ENCODE measurements at places on chromosomes 3 and 15.

DNA sequence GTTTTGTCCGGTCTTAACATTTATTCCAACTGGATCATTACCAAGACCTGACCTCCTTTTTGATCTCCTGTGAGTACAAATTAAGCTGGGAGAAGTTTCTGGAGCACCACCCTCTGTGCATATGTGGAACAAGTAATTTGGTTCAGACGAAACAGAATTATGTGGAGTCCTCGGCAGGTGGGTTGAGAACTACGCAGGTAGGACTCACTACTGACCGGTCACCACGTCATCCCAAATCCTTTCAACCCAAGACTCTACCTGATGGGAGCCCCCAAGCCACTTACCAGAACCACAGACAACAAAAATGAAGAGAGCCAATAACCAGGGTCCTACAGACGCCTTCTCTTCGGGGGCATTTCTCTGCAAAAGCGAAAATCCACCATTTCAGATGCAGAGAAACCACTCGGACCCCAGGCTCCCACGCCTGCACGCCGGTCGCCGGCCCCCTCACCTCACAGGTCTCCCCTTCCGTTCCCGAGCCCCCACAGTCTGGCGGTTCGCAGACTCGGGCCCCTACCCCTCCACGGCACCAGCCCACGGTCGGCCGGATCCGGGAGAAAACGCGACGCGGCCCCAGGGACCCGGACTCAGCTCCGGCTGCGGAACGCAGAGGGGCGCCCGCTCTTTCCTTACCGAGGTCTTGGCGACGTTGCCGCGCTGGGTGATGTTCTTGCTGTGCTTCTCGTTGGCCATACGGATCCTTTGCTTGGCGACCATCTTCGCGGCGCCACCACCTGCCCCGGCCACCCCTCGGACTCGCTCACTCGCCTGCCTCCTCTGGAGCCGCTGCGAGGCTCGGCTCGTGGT lies 674 bp downstream of the SERP1 start:
- DNase-seq = peak; percentile 32

DNA sequence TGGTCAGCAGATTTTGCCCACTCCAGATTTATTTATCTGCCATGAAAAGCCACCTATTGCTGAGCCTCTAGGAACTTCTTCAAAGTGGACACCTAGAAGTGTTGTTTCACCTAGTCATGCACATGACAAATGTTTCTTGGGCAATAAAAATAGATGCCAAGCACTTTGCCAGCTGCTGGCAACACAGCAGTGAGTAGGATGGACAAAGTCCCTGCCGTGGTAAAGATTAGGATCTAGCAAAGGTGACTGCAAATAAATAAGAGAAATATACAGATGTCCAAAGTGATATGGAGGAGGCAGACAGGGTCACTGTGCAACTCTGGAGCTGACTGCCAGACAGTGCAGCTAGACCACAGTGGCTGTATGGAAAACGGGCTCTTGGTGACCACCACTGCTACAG lies 137.9 kb downstream of the SUCLG2 start:
- no peak for DNase-seq

DNA sequence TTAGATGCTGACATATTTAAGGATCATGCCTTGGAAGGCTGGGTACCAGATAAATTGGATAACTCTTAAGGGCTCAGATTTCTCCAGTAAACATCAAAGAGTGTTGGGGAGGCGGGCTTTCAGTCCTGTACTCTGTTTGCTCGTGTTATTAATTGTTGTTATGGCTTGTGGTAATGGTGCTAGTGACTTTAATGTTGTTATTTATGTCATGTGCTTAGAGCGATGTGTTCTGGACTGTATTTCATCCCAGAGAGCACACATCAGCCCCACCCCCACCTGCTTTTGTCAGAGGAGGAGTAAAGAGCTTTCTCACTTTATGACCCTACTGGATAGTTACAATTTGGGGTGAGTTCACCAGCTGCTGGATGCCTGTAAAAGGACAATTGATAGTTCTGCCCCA lies 386.3 kb downstream of the EPHB1 start:
- no peak for DNase-seq

DNA sequence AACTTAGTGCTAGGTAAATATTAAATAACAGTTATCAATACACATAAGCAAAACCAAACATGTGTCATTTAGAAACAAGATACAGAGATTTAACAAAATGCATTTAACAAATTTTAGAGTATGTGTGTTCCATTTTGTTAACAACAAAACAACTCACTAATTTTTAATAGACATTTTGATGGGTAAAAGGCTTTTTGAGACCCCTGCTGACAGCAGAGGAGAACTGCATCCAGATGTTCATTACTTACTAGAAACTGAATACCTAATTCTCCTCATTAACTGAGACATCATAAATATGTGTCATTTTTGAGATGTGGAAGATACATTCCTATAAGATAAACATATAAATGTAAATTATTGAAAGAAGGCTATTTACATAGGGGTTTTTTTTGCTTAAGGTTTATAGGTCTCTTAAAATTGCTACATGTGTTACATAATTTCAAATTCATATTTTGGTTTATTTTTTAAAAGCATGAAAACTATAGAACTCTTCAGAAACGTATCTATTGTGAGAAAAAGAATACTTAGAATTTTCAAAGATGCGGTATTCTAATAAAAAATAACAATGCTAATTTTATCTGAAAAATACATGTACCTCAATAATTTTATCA lies 1009.8 kb downstream of the TUSC7 start:
- DNase-seq = peak; percentile 63

GRCh38 chr3:178507507-178508442 lies 28.5 kb upstream of the KCNMB2 start:
- no peak for DNase-seq

DNA sequence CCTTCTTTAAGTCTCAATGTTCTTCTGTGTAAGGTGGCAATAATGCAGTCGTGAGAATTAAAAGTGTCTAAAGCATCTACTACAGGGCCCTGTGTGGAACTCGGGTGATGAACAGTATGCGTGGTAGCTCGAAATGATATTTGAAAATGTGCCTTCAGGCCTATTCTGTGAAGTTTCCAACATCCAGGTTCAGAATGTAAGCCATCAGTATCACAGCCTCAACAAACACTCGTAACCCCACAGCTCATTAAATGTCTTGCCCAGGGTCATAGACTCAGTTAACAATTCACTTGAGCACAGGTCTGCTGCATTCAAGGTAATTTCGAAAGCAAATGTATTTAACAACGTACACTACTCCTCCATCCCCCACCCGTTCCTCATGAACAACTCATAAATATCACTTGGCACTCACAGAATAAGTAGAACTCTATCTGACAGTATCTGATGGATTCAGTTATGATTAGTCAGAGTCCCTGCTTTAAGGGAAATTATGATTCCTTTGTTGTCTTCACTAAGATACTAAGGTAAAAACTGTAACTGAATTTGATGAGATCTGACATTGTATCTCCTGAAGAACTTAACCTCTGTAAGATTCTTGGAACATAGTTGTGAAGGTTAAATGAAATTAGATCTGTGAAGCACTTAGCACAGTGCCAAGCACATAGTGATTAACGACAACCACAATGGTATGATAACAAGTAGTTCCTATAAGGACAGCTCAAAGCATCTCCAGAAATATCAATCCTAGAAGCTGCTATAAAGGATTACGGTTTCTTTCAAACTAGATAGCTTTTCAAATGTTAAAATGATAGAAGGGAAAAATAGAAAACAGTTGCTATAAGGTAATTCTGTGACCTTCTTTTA lies 642.3 kb downstream of the TBL1XR1 start:
- DNase-seq = no peak

DNA sequence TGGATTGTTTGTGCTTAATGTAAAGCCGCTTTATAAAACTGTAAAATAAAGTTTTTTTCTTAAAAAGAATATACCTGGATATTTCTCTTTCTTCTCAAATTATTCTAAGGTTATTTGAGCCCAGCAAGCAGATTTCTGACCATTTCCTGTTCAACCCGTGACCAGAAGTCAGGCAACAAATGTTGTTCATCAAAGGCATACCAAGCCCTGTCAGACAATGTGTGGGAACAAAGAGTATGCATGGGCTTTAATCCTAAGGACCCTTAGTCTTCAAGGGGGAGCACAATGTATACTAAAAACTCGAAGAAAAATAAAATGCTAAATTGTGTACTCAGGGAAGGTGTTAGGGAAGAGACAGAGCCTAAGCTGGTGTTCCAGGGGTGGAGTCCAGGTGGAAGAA lies 26.6 kb upstream of the PAQR5 start:
- no peak for DNase-seq
